A172 (cell line): ENCODE measurements at places on chromosomes 2 and 18.

DNA sequence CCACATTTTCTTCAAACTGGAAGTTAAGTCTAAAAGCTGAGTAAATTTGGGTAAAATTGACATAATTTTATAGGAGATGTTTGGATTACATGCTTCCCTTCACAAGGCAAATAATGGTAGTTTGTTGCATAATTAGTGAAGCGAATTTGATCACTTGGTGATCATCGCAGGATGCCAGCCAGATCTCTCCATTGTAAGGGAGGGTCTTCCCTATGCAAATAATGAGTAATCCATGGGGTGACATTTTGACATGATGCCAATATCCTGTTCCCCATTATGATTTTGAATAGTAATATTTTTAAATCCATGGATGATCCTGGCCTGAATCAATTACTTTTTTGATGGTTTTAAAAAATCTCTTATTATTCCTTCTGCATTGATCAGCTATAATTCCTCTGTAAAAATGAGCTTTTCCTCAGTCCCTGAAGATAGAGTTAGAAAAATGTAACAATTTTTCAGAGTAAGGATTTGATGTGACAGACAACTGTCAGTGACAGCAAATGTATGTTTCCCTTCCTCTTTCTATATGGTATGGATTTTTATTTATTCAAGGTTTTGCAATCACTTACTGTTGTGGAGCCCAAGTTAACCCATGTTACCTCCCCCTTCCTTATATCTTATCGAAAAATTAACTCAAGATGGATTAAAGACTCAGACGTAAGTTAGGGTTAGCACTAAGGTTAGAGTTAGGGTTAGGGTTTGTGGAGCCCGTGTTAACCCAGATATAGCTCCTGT, 21.4 kb downstream of the CCL20 start:
- DNase-seq: no peak

DNA sequence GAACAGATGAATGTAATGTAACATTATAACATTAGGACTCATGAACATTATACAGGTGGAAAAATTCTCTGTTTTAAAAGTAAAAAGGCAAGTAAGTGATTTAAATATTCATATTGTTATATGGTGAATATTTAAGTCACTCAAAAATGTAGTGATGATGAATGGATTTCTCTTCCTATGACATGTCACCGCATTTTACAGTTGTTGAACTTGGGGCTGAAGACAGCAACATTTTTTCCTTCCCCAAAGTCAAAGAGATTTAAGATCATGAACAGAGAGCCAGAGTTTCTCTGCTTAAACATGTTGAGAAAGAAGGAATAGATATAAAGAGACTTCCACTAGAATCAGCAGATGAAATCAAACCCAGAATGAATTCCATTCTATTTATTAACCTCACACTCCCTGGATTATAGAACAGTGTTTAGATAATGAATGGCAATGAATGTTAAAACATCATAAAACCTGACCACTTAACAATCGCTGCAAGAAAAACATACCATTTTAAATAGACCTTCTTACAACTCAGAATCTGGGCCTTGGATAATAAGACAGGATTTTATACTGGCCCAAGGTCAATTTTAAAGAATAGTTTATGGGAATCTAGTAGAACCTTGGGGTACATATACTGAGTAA, 163.6 kb upstream of the SIX2 start:
- DNase-seq: no peak

- no peak for DNase-seq
Observed at GRCh38 chr2:232537079-232537478, 2.4 kb upstream of the CHRNG start.

DNA sequence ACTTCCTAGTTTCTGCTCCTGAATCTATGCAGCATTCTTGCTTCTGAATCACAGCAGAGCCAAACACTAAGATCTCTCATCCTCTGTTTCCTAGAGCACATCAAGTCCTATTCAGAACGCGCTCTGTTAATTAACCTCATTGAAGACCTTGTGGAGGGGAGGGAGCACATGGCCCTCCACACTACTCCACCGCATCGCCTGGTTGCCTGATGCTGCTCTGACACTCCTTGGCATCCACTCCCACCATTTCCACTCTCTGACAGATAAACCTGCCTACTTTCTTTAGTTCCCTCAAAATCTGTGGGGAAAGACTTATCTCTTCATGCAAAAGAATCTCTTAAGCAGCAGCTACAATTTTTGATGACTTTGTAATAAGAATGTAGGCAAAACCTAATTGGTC, 802.3 kb upstream of the GYPC start:
- DNase-seq: no peak

- peak; percentile 98 for DNase-seq
Observed at GRCh38 chr2:196601430-196602306, 37.8 kb upstream of the CCDC150 start.

- DNase-seq: no peak
Observed at GRCh38 chr18:10022365-10022764, 108.5 kb downstream of the VAPA start.

DNA sequence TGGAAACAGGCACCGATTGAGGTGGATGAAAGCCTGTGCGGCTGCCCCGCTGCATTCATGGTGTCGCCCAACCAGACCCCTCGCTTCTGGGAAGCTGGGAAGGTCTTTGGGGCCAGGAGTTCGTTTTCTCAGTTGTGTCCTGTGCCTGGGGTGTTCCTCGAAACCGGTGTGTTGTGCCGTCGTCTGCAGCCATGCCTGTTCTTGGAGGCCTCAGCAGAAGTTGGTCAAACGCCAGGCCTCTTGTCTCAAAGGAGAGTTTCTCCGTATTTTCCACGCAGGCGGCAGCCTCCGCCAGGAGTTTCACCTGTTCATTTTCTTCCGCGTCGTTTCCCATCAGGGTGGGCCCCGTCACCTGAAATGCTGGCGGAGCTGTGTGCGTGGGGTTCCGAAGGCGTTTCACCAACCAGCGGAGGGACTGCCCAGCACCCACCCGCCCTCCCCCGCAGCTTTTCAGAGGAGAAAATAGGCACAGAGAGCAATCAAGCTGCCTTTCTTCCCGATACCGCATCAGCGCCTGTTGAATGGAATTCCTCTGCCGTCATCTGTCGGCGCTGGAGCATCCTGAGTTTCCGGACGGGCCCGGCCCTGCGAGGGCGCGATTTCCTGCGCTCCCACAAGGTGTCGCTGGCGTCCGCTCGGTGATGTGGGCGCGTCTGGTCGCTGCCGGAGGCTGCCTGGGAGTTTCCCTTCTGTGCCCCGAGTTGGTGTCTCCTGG, 17.0 kb upstream of the NFATC1 start:
- DNase-seq: no peak

DNA sequence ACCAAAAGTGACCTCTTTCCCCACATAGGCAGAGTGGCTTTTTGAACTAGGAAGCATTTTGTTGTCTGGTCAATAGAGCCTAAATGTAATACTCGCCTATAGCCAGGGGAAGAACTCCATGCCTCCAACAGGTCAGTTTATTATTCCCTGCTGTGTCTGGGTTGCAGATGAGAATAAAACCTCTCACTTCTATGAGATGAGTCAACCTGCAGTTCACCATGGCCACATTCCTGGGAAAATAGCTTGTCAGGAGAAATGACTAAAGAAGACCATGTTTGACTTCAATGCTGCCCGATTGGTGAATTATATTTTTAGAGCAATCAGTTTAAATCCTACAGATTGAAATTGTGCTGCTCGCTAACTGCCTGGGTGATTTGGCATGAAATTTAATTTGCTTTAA, 46.7 kb upstream of the LRRTM1 start:
- peak; percentile 65 for DNase-seq

DNA sequence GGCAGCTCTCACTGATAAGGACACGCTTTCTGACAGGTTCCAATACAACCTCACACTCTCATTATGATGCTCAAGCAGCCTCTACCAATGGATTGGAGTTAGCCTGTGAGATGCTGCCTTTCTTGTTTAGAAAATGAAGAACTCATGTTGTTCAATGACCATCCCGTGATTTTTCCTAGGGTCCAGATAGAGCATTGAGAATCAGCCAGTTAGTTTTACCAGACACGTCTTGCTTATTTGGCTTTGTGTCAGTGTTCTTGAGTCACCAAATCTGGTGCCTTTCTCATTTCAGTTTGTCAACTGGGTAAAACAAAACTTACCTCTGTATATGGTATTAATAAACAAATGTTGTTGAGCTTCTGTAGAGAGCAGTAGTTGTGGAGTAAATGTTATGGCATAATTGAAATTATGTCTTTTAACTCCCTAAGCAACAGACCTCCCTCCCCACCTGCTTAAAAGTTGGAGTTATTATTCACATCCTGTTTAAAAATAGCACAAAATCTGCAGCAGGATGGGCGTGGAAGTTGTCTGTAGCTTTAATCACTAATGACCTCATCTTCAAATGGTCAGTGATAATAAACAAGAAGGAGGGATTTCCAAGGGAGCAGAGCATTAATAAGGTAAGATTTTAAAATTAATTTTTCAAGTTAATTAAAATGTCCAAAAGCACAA, 167.3 kb downstream of the HRH4 start:
- peak; percentile 39 for DNase-seq

- peak; percentile 67 for DNase-seq
Observed at GRCh38 chr2:23925702-23926289, 1.1 kb downstream of the ATAD2B start.

- no peak for DNase-seq
Observed at GRCh38 chr2:78245394-78246135, 723.4 kb upstream of the LRRTM4 start.

GRCh38 chr2:23465936-23466335, 81.0 kb downstream of the KLHL29 start:
- DNase-seq: no peak

- no peak for DNase-seq
Observed at GRCh38 chr2:134401789-134402188, 147.9 kb downstream of the MGAT5 start.

GRCh38 chr2:215360596-215360995, 48.7 kb downstream of the ATIC start:
- DNase-seq: no peak

DNA sequence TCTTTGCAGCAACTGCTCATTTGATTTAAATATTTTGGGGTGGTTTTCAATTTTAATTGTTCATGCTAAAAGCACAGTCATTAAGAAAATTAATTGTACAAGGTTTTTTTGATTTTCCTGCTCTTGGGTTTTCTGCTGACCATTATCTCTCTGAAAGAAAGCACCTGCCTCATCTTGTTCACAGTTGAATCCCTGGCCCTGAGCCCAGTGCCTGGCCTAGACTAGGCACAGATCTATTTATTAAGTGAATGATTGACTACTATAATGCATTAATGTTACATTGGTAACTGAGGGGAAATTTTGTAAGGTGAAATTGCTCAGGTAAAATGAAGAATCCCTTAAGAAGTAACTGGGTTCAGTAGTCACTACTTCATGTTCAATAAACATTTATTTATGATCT, 22.0 kb downstream of the IL1RL2 start:
- no peak for DNase-seq

GRCh38 chr2:236352761-236353593, 88.8 kb upstream of the ASB18 start:
- peak; percentile 16 for DNase-seq

DNA sequence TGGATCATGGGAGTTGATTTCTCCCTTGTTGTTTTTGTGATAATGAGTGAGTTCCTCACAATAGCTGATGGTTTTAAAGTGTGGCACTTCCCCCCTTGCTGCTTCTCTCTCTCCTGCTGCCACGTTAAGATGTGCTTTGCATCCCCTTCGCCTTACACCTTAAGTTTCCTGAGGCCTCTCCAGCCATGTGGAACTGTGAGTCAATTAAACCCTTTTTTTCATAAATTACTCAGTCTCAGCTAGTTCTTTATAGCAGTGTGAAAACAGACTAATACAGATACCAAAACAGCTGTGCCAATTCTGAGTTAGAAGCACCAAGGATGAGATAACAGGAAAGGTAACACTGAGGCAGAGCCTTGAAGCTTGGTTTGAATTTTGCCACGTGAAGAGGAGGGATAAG, 44.7 kb downstream of the ITSN2 start:
- no peak for DNase-seq

DNA sequence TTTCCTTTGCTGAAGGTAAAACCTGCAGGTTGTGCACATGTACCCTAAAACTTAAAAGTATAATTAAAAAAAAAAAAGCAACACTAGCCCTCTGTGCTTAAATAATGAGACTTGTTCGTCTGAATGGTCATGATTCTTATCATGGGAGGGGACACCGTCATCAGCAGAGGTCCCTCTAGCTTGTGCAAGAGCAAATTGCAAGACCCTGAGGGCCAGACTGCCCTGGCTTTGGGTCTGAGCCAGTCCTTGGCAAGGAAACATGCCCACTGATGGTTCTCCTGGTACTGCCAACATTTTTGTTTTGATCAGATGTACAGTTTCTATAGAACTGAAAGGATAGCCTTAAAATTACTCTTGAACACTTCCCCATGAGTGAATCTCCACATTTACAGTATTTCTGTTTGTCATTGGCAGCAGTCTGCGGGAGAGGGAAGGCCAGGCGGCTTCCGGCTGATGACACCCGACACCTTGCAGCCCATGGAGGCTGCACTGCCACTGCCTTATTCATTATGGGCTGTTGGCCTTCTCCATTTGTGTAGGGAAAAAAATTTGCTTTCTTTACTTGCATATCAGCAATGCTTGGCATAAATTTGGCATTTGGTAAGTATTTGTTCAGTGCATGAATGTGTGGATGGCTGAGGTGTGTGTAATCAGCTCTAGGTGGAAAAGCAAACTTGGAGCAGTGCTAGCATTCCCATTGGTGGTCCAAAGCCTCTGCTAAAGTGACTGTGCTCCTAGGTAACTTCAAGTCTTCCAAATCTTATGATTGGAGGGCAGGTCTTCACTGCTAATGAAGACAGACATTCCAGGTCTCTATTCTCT, 161.6 kb upstream of the ALKAL2 start:
- DNase-seq: no peak

GRCh38 chr2:127043367-127044164, 63.4 kb downstream of the BIN1 start:
- DNase-seq: no peak

DNA sequence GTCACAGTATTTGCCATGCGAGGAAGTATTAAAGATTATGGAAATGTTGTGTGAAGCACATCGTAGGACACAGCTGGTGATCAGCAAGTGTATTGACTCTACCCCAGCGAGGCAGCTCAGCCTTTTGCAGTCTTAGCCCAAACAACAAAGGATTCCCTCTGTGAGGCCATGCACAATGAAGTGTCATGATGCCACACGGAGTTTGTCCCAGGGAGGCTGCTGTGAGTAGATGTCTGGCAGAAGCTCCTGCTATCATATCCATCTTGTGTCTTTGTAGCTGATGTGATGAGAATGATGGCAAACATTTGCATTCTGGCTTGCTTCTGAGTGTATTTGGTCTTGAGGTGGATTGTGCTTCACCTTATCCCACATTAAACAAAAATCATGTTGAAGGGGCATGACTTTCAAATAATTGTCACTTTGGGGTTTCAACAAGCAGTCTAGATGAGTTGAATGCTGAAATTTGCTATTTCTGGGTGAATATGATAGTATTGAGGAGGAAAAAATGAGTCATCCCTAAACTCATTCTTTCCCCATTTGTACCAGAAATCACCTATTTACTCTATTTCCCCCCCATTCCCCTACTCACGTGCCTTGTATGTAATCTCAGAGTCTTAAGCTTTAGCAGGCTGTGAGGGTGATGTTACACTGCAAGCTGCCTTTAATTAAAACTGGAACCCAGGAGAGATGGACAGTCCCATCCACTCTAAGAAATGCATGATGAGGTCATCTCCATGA, 273.5 kb downstream of the RNF144A start:
- no peak for DNase-seq
